ENCODE measurements at places on chromosomes 1 and 21.

GRCh38 chr1:12194666-12195216 lies 27.9 kb downstream of the TNFRSF1B start:
- DNase-seq: no peak

DNA sequence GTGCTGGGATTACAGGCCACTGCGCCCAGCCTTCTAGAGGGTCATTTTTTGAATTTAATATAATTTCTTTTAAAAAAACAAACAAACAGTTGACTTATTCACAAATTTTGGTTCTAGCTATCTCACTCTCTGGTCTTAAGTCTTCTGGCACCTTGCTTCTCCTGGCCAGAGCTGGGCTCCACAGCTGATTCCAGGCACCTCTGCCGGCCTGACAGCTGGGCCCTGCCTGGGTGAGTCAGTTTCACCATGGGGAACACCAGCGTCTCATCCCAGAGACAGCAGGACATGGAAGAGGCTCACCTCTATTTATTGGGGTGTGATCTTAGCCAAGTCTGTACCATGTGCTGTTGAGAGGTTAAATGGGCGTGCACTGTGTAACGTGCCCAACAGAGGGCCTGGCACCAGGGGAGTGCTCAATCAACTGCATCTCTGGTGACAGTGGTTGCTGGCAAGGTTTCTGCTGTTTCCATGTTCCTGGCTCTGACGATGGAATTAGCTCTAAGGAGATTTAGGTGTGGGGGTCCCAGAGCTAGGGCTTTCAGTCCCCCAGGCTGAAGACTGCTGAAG lies 956 bp downstream of the CPLANE2 start:
- peak; percentile 71 for DNase-seq

- no peak for DNase-seq
These were observed 182.3 kb downstream of the KCTD3 start for GRCh38 chr1:215749414-215749813.

- no peak for DNase-seq
These were observed 2.1 kb downstream of the MORC3 start for GRCh38 chr21:36322083-36322424.

DNA sequence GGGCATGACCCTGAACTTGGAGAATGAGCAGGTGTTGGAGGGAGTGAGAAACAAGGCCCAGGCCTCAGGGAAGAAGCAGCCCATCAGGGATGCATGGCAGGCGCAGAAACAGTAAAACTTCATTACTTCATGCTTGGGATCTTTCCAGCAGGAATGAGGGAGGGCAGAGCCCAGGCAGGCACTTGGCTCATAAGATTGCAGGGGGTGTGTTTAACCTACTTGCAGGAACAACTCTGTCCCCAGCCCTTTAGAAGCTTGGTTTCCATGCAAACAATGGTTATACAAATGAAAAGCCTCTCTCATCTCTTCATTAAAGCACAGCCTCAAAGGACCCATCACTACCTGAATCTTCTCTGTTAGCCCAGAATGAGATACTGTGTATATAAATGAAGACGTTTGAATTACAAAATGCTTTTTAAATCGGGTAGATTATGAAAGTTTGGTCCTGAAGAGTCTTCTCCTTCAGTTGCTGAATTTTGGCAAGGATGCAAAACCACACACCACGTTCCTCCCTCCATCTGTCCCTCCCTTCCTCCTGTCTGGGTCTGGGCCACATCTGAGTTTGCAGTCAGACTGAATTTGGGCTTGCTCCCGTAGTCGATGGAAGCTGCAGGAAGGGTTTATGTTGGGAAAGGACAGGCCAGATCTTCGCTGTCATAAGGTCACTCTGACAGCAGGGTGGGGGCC lies 154.4 kb upstream of the KLHDC7A start:
- DNase-seq: no peak
